ENCODE measurements at places on chromosomes 2 and 18. TPM values are rescaled to one million over a fixed set of nuclear protein-coding genes. Genes with fewer than 3 reads are reported as not detected.

Gene CIB4
- not detected for total RNA-seq

Gene CCDC74A
- total RNA-seq, result 3.3 TPM

Gene CREG2
- total RNA-seq, result not detected

Gene CCDC68
- total RNA-seq, result not detected

DNA sequence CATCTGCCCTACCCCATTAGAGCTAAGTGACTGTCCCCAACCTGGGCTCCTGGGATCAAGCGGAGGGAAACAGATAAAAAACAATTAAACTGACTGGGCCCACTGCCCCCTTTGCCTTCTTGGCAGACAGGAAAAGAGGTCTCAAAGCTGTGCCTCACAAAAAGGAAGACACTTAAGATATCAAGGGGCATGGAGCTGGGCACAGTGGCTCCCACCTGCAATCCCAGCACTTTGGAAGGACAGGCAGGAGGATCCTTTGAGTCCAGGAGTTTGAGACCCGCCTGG is 75.2 kb upstream of the SP3 start:
- DNase-seq, result no peak
- no peaks in the 10 kb centered on the region for H3K27me3 ChIP-seq
- H3K4me1 ChIP-seq, result peaks cover 22% of the 10 kb centered on the region
- no peak overlapping the region for H3K27ac ChIP-seq

DNA sequence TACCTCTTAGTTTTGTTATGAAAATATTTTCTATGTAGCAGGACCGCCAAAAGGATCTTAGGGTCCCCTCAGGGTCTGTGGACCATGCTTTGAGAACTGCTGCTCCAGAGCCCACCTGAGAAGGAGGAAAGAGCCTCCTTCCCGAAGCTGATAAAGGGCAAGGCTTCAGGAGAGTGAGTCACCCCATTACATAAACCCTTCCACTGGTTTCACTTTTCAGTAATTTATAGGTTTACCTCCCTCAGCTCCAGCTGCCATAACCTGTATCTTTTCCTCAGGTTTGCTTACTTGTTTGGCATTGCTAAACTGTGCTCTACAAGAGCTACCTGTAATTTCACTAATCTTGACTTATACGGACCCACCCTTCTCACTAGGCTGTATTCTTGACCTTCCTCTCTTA is 6.6 kb downstream of the TTLL4 start:
- no peaks in the 10 kb centered on the region for H3K27me3 ChIP-seq
- peaks cover 27% of the 10 kb centered on the region for H3K36me3 ChIP-seq
- peaks cover 29% of the 10 kb centered on the region for H3K4me1 ChIP-seq
- no peak overlapping the region for H3K27ac ChIP-seq

GRCh38 chr2:170965446-170966225 is 36.6 kb downstream of the GORASP2 start:
- peaks cover 68% of the 10 kb centered on the region for H3K36me3 ChIP-seq
- H3K4me3 ChIP-seq, result no peak overlapping the region
- no peaks in the 10 kb centered on the region for H3K27me3 ChIP-seq

DNA sequence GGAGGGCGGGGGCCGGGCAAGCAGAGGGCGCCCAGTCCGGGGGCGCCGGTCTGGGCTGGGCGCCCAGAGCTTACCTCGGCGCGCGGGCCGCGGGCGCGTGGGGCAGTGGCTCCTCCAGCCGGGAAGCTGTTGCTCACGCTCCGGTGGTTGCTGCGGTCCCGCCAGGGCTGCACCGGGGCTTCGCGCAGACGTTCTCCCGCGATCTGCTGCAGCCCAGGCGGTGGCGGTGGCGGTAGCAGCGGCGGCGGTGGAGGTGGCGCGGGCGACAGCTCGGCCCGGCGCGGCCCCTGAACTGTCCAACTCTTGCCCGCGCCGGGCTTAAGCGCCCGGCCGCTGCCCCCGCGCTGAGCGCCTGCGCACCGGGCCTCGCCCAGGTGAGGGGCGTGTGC is 391 bp downstream of the ZNF385B start:
- H3K27ac ChIP-seq, result no peak overlapping the region
- no peak for DNase-seq
- no peak overlapping the region for H3K4me3 ChIP-seq
- H3K4me1 ChIP-seq, result peaks cover 11% of the 10 kb centered on the region

DNA sequence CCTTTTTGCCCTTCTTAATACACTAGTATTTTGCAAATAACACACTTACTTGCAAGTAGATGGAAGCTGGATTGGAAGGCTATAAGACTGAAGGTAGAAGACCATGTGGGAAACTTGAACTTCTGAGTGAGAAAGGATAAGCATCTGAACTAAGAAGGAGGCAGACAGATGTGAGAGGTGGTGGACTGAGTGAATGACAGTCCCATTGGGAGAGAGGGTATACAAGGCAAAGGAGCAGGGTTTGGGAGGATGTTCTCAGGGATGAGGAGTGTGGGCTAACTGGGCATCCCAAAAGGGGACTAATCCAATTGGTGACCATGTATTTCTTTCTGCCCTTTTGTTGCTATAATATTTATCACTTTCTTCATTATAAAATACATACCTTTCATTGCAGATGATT is 20.4 kb upstream of the SESTD1 start:
- H3K27ac ChIP-seq, result no peak overlapping the region
- no peaks in the 10 kb centered on the region for H3K4me1 ChIP-seq

- H3K4me3 ChIP-seq, result no peak overlapping the region
- no peaks in the 10 kb centered on the region for H3K27me3 ChIP-seq
- no peak for DNase-seq
- no peaks in the 10 kb centered on the region for H3K4me1 ChIP-seq
- no peaks in the 10 kb centered on the region for H3K36me3 ChIP-seq
Observed at GRCh38 chr2:1910592-1911246, 166.4 kb upstream of the PXDN start.

- DNase-seq, result no peak
- H3K27me3 ChIP-seq, result no peaks in the 10 kb centered on the region
- no peaks in the 10 kb centered on the region for H3K36me3 ChIP-seq
- H3K27ac ChIP-seq, result no peak overlapping the region
- H3K4me3 ChIP-seq, result no peak overlapping the region
- peaks cover 8% of the 10 kb centered on the region for H3K4me1 ChIP-seq
Observed at GRCh38 chr2:207987025-207987716, 38.2 kb downstream of the PLEKHM3 start.

GRCh38 chr18:12032786-12033642 is 51.7 kb downstream of the IMPA2 start:
- DNase-seq, result no peak
- H3K4me1 ChIP-seq, result peaks cover 2% of the 10 kb centered on the region
- no peaks in the 10 kb centered on the region for H3K36me3 ChIP-seq
- no peak overlapping the region for H3K27ac ChIP-seq
- H3K4me3 ChIP-seq, result no peak overlapping the region

DNA sequence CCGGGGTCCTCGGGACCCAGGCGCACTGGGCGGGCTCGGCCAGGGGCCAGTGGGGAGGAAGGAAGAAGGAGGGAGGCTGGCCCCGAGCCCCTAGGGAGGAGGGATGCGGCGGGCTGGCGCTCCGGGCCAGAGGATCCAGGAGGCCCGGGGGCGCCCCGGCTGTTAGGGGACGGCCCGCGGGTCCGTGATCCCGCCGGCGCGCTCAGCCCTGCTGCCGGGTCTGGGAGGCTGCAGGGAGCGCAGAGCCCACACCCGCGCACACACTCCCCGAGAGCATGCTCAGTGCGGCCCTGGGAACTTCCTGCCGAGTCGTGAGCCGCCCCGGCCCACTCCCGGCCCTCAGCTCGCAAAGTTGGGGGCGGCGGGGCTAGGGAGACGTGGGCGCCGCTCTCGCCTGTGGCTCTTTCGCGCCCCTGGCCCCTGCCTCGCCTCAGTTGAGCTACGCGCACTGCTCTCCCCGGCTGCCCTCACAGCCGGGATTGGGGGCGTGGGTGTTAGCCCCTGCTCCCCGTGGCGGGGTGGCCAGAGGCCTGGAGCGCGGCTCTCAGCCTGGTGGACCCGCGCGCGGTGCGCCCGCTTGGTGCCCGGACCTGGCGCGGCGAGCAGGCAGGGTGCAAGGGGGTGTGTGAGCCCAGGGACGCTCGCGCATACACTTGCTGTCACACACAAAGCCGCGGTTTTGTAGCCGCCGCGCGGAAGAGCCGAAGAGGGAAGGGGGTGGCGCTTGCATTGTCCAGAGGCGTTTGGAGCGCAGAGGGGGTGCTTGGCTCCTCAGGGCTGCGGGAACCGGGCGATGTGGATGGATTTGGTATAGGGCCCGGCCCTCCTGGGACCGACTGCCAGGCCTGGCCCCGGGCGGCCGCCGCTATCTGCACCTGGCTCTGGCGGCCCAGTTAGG is 132.9 kb upstream of the MGAT5 start:
- H3K4me3 ChIP-seq, result peak overlapping the region; percentile 67
- H3K27ac ChIP-seq, result no peak overlapping the region
- H3K27me3 ChIP-seq, result peaks cover 47% of the 10 kb centered on the region

- peaks cover 11% of the 10 kb centered on the region for H3K4me1 ChIP-seq
- peaks cover 14% of the 10 kb centered on the region for H3K27me3 ChIP-seq
- no peaks in the 10 kb centered on the region for H3K36me3 ChIP-seq
- no peak for DNase-seq
Observed at GRCh38 chr18:48541026-48541746, 2.4 kb downstream of the CTIF start.

DNA sequence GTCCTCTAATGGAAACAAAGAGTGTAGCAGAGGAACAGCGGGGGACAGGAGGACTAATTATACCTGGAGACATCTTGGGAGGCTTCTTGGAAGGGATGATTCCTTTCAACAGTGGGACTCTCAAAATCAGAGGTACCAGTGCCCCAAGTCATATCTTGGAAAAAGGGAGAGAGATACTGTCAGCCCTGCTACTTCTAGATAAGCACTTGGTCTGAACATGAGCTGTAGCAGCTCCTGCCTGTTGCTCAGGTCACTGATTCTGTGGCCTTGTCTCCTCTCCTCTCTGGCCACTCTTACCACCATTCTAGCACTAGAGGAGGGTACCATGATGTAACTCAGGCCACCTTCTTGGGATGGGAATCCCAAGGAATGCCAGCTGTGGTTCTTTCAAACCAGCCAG is 54.5 kb downstream of the MFSD6 start:
- no peak for DNase-seq
- H3K36me3 ChIP-seq, result peaks cover 44% of the 10 kb centered on the region
- H3K4me1 ChIP-seq, result peaks cover 22% of the 10 kb centered on the region
- H3K27ac ChIP-seq, result no peak overlapping the region

GRCh38 chr2:27182346-27182745 is 29.5 kb upstream of the ATRAID start:
- H3K36me3 ChIP-seq, result no peaks in the 10 kb centered on the region
- H3K4me3 ChIP-seq, result no peak overlapping the region
- DNase-seq, result no peak

GRCh38 chr2:150020221-150020620 is 432.6 kb upstream of the MMADHC start:
- no peak overlapping the region for H3K4me3 ChIP-seq
- no peaks in the 10 kb centered on the region for H3K27me3 ChIP-seq
- H3K27ac ChIP-seq, result no peak overlapping the region
- H3K4me1 ChIP-seq, result no peaks in the 10 kb centered on the region
- DNase-seq, result no peak
